T-helper 17 cell (primary cell): ENCODE measurements at places on chromosomes 5 and 9.

- no peak overlapping the region for H3K4me3 ChIP-seq
- peak overlapping the region; percentile 54 for H3K27ac ChIP-seq
- H3K4me1 ChIP-seq, result peaks cover 38% of the 10 kb centered on the region
- DNase-seq, result peak; percentile 53
Measured at GRCh38 chr5:132500931-132501628, 10.5 kb upstream of the IRF1 start.

GRCh38 chr5:77935506-77936364 lies 159.6 kb upstream of the TBCA start:
- no peaks in the 10 kb centered on the region for H3K36me3 ChIP-seq
- peaks cover 13% of the 10 kb centered on the region for H3K4me1 ChIP-seq
- H3K27ac ChIP-seq, result peak overlapping the region; percentile 4
- peak overlapping the region; percentile 28 for H3K4me3 ChIP-seq
- no peak for DNase-seq
- H3K27me3 ChIP-seq, result peaks cover 27% of the 10 kb centered on the region

DNA sequence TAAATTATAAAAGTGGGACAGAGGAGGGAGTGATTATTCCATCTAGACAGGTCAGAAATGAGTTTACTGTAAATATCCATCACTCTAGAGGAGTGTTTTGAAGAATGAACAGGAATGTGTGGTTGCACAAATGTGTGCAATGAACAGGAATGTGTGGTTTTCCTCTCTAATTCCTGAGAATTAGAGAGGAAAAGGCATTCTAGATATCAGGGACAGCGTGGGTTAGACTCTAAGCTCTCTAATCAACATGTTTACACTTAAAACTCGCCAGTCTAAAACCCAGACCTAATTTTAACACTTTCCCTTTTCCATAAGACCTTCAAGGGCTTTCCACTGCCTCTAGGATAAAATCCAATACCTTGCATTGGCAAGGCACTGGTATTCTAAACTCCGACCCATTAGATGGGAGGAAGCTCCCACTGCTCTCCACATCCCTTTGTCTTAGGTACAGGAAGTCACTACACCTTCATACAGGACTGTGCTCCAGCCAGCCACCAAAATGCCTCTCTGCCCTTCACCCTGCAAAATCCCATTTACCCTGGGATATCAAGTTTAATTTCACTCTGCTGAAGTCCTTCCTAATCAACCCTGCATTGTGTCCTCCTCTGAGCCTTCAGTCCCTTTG lies 67.9 kb downstream of the NFIB start:
- DNase-seq, result no peak
- no peak overlapping the region for H3K4me3 ChIP-seq
- H3K4me1 ChIP-seq, result no peaks in the 10 kb centered on the region
- peaks cover 11% of the 10 kb centered on the region for H3K27me3 ChIP-seq
- H3K36me3 ChIP-seq, result no peaks in the 10 kb centered on the region
- no peak overlapping the region for H3K27ac ChIP-seq

DNA sequence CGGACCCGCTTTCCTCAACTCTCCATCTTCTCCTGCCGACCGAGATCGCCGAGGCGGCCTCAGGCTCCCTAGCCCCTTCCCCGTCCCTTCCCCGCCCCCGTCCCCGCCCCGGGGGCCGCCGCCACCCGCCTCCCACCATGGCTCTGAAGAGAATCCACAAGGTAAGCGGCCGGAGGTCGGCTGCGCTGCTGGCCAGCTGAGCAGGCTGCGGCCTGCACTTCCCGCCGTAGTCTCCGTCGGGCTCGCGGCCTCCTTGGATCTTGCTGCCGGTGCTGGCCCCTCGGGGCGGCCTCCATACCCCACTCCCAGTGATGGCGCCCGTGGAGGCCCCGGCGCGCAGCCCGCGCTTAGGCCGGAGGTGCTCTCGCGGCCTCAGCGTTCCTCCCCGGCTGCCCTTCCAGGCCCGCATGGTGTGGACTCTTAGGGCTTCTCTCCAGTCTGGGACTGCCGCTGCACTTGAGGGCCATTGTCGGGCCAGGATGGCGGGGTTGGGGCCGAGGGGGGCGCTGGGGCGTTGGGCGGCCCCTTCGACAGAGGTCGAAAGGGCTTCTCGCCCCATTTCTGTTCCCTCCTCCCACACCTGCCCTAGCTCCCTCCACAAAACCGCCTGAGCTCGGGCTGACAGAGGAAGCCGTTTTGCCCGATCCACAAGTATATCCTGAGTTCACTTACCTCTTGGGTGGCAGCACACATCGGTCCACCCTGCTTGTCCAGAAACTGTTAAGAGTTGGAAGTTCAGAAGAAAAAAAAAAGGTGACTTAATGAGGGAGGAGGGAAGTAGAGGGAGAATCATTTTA lies 714 bp downstream of the UBE2D2 start:
- DNase-seq, result peak; percentile 33
- no peaks in the 10 kb centered on the region for H3K27me3 ChIP-seq
- H3K27ac ChIP-seq, result peak overlapping the region; percentile 96

- no peak for DNase-seq
- H3K4me3 ChIP-seq, result no peak overlapping the region
- H3K4me1 ChIP-seq, result no peaks in the 10 kb centered on the region
- peaks cover 6% of the 10 kb centered on the region for H3K27me3 ChIP-seq
- no peaks in the 10 kb centered on the region for H3K36me3 ChIP-seq
Measured at GRCh38 chr5:59471463-59471862, 422.1 kb downstream of the PDE4D start.

DNA sequence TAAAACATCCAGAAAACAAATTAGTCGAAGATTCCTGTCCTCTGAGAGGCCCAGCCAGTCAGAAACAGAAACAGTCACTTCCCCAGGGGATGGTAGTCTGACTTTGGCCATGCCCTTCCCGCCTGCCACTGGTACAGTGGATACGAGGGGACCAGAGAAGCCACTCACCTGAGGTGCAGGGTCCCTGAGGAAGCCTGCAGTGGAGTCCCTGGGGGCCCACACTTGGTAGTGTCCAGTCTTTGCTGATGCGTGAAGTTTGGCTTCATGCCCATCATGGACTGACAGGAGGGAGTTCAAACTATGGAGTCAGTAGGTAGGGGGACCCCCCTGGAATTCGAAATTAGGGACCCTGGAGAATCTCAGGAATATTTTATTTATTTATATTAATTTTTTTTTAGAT lies 147.5 kb downstream of the DAB2IP start:
- H3K27me3 ChIP-seq, result peaks cover 23% of the 10 kb centered on the region
- no peaks in the 10 kb centered on the region for H3K4me1 ChIP-seq
- H3K27ac ChIP-seq, result no peak overlapping the region
- no peaks in the 10 kb centered on the region for H3K36me3 ChIP-seq
- H3K4me3 ChIP-seq, result no peak overlapping the region

DNA sequence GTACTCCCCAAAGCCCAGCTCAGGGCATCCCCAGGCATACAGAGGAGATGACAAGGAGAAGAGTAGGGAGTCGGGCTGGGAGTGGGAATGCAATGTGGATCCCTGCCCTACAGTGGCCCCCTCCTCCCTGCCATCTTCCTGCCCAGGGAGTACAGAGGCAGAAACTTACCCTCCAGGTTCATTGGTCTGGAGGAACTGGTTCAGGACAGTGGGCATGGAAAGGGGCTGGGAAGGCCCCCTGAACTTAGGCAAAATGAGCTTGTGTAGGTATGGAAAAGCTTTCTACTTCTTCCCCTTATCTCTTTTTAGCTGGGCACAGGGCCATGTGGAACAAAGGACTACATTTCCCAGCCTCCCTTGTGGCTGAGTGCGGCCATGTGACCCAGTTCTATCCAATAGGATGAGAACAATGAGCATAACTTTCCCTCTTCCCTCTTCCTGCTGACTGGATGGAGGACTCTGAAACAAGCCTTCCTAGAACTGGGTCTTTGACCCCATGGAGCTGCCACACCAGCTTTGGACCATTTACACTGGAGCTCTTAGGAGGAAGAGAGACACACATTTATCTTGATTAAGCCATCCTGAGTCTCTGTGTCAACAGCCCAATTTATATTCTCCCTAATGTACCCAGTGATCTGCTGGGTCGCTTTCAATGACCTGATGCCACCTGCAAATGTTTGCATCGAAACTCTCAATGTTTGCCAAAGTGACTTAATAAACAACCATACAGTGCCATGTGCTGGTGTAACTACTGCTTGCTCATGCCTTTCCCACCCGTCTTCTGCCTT lies 25.0 kb upstream of the HMCN2 start:
- no peaks in the 10 kb centered on the region for H3K36me3 ChIP-seq
- H3K27me3 ChIP-seq, result no peaks in the 10 kb centered on the region
- H3K27ac ChIP-seq, result peak overlapping the region; percentile 51
- H3K4me3 ChIP-seq, result peak overlapping the region; percentile 28
- no peak for DNase-seq
- peaks cover 30% of the 10 kb centered on the region for H3K4me1 ChIP-seq

DNA sequence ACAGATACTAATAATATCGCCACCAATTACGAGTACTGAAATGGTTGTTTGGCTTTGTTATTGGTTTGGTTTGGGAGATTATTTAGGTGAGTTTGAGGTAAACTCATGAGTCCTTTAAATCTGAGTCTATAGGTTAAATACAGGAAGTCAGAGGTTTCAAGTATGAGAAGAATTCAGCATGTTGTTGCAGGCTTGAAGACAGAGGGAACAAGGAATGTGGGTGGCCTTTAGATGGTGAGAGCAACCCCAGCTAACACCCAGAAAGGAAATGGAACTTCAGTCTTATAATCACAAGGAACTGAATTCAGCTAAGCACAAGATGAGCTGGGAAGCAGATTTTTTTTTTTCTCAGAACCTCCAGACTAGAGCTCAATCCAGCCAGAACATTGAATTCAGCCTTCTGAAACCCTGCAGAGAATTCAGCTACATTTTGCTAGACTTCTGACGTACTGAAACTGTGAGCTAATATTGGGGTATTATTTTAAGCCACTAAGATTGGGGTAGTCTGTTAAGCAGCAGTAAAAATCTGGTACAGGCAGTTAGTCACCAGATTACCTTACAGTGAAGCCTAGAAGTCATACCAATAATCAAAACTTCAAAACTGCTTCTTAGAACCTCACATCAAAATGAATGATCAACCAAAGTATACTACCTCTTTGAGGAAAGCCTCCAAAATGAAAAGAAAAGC lies 216.0 kb upstream of the PUM3 start:
- no peak overlapping the region for H3K27ac ChIP-seq
- peaks cover 2% of the 10 kb centered on the region for H3K36me3 ChIP-seq
- DNase-seq, result no peak
- H3K27me3 ChIP-seq, result peaks cover 6% of the 10 kb centered on the region

DNA sequence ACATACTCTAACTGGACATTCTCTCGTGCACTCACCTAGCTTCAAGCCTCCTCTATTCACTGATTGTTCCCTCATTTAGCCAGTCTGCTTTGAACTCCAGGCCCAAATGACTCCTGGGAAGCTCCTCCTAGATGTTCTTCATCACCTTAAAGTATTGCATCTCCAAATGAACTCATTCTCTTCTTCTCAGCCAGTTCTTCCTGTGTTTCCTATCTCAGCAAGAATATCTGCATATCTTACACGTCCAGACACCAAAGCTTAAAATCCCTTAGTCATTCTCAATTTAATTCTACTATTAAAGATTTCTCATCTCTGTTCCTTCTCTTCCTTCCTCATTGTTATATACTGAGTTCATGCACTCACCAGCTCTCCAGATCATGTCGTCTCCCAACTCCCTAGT lies 118.6 kb upstream of the DAB2 start:
- no peak overlapping the region for H3K4me3 ChIP-seq
- no peak for DNase-seq
- no peak overlapping the region for H3K27ac ChIP-seq

DNA sequence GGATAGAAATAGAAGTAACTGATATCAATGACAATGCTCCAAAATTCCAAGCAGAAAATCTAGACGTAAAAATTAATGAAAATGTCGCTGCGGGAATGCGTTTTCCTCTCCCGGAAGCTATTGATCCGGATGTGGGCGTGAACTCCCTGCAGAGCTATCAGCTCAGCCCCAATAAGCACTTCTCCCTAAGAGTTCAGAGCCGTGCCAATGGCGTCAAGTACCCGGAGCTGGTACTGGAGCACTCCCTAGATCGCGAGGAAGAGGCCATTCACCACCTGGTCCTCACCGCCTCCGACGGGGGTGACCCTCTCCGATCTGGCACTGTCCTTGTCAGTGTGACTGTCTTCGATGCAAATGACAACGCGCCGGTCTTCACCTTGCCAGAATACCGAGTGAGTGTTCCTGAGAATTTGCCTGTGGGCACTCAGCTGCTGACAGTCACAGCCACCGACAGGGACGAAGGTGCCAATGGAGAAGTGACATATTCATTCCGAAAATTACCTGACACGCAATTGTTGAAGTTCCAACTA lies 818 bp downstream of the PCDHGA10 start:
- H3K27me3 ChIP-seq, result peaks cover 57% of the 10 kb centered on the region
- peaks cover 8% of the 10 kb centered on the region for H3K36me3 ChIP-seq
- peaks cover 3% of the 10 kb centered on the region for H3K4me1 ChIP-seq
- DNase-seq, result no peak
- peak overlapping the region; percentile 17 for H3K27ac ChIP-seq

DNA sequence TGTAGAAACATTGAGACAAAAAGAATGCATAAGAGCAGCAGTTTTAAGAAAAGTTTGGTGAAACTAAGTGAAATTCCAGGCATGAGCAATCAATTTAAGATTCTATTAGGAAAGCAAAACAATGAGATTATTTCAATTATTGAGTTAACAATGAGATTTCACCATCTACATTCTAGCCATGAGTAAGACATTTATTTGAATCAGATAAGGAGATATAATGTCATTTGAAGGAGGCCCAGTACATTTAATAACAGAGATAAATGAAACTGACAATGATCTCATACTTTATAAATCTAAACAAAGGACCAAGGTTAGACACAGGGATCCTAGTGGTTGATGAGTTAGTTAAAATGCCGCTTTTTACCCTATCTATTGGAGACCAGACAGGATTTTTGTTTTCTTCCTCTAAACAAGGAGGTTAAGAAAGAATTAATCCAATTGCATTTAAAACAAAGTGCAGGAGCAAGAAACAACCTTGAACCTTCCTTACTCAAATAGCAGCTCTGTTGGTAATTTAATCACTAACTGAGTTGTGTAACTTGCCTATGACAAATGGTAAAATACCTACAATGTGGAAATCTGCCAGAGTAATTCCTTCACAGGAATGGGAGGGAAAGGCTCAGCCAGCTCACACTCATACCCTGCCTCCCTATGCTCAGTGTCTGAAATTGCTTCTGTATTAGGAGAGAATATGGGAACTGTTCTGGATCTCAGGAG lies 103.5 kb upstream of the NR3C1 start:
- H3K4me3 ChIP-seq, result no peak overlapping the region
- H3K36me3 ChIP-seq, result no peaks in the 10 kb centered on the region
- H3K27me3 ChIP-seq, result no peaks in the 10 kb centered on the region
- DNase-seq, result no peak
- H3K4me1 ChIP-seq, result peaks cover 2% of the 10 kb centered on the region

DNA sequence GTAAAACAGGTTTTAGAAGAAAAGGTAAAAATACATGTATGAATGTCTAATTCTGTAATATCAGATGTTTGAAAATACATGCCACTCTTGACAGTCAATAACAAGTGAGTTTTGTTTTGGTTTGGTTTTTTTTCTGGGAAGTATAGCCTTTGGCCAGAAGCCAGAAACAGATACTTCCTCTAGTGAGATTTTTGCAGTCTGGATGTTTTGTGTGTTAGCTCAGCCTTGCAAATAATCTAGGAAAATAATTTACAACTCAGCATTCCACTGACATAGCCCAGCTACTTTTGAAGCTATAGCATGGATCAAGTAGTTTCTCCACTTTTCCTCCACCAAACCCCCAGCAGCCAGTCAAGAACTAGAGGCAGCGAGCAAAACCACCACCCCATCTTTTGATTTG lies 56.7 kb downstream of the SLC1A1 start:
- no peak overlapping the region for H3K27ac ChIP-seq
- no peak for DNase-seq
- H3K4me1 ChIP-seq, result peaks cover 16% of the 10 kb centered on the region
- no peaks in the 10 kb centered on the region for H3K36me3 ChIP-seq
